ENCODE measurements at places on chromosomes 4 and X.

DNA sequence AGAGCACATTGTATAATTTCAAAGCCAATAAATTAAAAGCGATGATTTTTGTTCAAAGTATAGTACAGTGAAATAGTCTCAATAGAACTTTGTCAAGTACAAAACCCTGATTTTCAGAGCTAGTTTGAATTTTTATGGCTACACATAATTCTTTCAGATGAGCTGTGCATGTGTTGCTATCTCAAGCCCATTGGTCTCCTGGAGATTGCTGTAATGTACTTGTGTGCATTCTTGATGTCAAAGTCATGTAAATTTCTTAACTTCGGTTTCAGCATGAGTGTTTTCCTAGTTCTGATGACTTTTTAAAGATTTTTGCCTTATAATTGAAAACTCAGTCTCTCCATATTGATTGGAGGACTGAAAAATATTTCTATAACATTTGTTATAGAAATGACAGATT, 200.8 kb downstream of the CEP135 start:
- DNase-seq, result no peak

GRCh38 chrX:72554448-72555140, 18.0 kb downstream of the HDAC8 start:
- DNase-seq, result no peak

DNA sequence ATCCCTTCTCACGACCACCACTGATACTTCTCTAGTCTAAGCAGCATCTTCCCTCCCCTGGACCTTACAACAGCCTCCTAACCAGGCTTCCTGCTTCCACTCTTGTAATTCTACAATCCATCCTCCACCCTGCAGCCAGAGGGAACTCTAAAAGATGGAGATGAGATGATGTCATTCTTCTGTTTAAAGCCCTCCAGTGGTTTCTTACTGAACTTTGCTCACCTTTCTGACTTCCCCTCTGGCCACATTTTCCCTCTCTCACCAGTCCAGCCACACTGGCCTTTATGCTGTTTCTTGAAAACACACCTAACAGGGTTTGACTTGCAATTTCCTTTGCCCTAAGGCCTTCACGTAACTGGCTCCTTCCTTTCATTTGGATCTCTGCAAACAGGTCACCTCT, 191.4 kb upstream of the NHS start:
- no peak for DNase-seq

DNA sequence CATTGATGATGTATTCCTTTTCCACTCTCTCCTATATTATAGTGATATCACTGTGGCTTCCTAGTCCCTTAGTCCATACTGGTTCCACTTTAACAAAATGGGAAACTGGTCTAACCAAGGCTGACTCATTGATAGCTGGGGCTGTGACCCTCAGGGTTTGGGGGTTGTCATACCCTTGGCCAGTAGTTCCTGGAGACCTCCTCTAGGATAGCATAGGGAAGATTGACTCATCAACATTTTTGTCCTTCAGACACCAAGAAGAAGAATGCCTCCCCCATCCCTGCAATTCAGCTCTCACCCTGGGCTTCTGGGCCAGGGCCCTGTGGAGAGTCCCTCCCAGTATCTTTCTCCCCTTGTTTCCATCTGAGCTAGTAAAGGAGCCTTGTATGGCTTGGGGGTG, 68.8 kb upstream of the PRPS1 start:
- no peak for DNase-seq

DNA sequence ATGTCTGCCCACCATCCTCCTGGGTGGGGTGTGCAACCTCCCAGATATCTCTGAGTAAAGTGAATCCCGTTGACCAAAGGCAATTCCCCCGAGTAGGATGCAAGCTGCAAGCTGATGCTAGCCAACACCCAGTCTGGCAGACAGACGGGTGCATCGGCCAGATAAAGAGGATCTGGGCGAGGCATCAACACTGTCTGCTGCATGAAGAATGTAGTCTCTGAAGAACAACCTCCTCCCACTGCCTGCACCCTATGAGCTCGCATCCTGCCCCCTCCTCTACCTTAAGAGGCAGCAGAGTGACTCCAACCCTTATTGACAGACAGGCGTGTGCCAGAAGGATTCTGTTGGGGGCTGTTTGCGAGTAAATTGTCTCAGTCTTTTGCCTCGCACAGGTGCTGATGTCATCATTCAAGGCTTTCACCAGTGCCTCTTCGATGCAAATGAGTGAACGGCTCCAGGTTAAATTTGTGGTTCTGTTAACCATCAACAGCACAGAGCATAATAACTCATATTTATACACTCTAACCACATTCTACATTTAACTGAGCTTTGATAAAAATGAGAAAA, 546.9 kb downstream of the BCOR start:
- no peak for DNase-seq

- DNase-seq, result no peak
These were observed 78.8 kb downstream of the CLDN22 start for GRCh38 chr4:183241322-183241640.

DNA sequence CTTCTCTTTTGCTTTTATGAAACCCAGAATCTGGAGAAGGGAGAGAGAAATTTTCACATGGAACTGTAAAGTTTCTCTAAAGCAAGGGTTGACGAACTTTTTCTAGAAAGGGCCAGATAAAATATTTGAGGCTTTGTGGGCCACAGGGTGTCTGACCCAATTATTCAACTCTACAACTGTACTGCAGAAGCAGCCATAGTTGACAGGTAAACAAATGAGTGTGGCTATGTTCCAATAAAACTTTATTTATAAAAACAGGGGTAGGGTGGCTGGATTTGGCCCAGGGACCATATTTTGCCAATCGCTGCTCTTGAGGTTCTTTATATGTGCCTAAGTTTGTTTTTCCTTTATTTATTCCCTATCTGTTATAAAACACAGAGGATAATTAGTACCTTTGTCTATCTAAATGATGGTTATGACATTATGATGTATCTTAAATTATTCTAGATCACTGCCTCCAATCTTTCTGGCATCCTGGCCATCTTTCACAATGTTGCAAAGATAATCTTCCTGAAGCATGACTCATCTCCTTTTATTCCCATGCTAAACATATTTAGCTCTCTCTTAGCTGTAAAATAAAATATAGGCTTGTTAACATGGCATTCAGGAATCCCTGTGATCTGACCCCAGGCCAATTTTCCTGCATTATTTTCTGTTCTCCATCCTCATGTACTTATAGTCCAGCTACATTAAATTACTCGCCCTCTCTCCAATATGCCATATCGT, 106.8 kb upstream of the CBLL2 start:
- DNase-seq, result no peak

DNA sequence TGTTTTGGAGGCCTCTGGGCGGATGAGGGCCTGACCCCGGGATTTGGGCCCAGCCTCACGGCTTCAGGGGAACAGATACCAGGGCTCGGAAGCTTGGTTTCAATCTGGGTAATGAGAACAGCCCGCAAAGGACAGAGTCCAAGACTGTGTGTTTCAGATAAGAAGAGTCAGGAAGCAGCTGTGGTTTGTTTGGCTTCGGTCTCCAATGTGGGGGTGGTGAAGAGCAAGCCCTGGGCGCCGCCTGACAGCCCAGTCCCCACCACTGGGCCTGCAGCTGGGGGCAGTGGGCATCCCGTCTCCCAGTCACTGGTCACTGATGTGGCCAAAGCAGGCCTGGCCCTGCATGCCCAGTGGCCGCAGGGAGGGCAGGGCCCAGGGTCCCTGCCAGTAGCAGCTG, 9.1 kb downstream of the WFS1 start:
- no peak for DNase-seq

DNA sequence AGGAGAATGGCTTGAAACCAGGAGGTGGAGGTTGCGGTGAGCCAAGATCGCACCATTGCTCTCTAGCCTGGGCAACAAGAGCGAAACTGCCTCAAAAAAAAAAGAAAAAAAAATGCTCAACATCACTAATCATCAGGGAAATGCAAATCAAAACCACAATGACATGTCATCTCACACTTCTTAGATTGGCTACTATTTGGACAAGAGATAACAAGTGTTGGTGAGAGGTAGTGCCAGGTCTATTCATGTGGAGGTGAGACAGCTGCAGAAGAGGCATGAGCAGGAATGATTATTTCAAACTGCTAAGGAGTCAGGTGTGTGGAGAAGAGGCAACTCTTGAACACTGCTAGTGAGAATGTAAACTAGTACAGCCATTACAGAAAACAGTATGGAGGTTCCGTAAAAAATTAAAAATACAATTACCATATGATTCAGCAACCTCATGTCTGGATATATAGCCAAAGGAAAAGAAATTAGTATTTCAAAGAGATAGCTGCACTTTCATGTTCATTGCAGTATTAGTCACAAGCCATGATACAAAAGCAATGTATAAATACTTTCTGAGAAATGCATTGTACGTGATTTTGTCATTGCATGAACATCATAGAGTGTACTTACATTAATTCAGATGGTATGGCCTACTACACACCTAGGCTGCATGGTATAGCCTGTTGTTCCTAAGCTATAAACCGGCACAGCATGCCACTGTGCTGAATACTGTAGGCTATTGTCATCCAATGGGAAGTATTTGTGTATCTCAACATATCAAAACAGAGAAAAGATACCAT, 75.3 kb downstream of the TMEM144 start:
- no peak for DNase-seq

- no peak for DNase-seq
These were observed 187.8 kb downstream of the CCNG2 start for GRCh38 chr4:77344784-77345183.

- no peak for DNase-seq
These were observed 394.4 kb upstream of the ADGRL3 start for GRCh38 chr4:60805500-60806313.

DNA sequence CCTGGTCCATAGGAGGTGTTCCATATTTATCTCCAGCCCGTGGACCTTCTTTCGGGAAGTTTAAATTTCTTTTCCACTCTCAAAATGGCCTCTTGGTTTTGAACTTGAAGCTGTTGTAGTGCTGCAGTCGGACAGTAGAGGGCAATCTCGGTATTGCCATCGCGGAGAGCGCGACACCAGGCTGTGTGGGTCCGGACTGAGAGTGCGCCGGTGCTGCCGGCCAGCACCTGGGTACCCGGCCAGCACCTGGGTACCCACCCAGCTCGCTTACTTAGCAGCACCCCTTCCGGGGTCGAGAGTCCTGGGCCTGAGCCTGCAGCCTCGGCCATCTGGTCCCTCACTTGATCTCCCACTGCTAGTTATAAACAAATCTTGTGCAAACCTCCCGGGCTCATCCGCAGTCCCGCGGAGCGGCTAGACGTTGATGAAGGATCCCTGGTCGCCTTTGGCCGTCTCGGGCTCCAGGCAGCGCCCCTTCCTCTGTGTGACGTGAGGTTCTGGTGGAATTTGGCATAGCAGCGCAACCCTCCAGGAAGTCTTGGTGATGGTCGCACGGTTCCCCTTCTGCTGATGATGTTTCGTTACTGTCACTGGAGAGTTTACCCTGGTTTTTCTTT, 18.0 kb downstream of the FAM9A start:
- DNase-seq, result no peak

DNA sequence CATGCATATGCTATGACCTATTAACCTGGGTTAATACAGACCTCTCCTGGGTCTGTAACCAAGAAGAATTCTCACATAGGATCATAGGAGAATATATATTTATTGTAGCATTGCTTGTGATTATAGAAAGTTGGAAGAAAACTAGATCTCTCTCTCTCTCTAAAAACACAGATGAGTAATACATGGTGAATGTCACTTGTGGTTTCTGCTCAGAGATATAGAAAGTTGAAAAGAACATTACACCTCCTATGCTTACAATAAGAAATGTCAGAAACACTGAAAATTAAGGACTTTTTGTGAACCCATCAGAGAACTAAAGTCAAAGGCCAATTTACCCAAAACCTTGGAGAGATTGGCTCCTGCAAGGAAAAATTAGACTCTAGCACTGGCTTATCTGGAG, 1389.5 kb downstream of the FAM133A start:
- DNase-seq, result no peak

DNA sequence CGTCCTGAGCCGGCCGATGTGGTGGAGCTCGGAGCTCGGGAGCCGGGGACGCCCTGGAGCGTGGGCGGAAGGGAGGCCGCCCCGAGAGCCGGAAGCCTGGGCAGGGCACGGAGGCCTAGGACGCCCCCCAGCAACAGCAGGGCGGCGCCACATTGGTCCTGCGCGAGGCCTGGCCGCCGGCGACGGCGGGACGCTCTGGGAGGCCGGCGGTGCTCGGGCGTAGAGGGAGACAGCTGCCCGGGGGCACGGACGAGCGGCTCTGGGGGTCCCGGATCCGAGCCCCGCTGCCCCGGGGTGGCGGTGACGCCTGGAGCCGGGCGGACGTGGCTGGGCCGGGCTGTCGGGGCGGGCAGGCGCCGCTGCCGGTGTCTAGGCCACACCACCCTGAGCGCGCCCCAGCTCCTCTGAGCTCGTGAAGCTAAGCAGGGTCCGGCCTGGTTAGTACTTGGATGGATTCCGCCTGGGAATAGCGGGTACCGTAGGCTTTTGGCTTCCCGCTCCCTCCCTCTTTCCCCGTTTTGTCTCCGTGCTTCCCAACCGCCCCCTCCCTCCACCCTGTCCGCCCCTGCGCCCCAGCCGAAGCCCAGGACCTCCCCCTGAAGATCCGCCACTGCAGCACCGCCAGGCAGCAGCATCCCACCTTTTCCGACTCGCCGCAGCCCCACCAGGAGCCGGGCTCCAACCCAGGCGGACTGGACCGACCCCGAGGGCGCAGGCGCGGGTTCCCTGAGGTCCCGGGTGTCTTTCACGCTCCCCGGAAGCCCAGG, 12.1 kb downstream of the FRG2 start:
- no peak for DNase-seq

DNA sequence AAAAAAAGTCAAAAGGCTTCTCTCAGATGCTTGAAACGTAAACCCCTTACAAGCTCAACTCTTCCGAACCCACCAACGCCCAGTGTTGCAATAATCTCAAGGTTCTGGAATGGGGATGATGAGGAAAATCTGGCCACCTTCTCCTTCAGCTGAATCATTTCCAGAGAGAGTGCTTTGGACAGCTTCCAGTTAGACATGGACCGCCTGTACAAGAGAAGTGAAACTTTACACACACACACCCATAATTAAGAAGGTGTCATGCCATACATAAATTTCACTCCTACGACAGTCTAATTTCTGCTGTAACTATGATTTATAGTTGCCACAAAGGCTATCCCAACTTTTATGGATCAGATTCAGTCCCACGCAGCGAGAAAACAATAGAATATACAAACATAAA, 72.3 kb downstream of the PRKG2 start:
- DNase-seq, result no peak

GRCh38 chr4:15239866-15240265, 188.0 kb upstream of the C1QTNF7 start:
- DNase-seq, result no peak

- DNase-seq, result no peak
These were observed 17.2 kb upstream of the SFRP2 start for GRCh38 chr4:153806073-153806472.

DNA sequence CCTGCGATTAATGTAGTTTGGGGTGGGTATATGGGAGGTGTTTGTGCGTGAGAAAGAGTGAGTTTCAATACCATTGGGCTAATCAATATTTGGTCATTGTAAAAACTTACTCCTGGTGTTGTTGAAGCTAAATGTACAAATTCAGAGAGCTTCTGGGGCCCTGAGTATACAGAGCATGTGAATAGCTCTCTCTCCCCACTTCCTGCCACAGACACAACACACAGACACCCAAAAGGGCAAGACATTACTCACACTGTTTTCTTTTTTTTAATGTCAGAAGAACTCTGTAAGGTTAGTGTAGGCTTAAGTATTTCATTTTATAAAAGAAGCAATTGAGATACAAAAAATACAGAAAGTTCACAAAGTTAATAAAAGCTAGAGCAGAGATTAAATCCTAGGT, 151.3 kb upstream of the KCNIP4 start:
- DNase-seq, result no peak
